ENCODE measurements at places on chromosomes 4 and X. TPM values are rescaled to one million over a fixed set of nuclear protein-coding genes. Genes with fewer than 3 reads are reported as not detected.

Gene PNMA5
- not detected for total RNA-seq

Gene SOWAHD
- total RNA-seq = not detected

Gene MAP9
- total RNA-seq = 9.2 TPM

Gene CXCL13
- total RNA-seq = not detected

Gene NSG1
- 2.9 TPM for total RNA-seq

Gene CSN1S1
- not detected for total RNA-seq

Gene HTN3
- not detected for total RNA-seq

Gene DRP2
- 1.6 TPM for total RNA-seq

Gene MGAT4D
- 0.13 TPM for total RNA-seq

Gene TXLNG
- 6.6 TPM for total RNA-seq

Gene TGIF2LX
- not detected for total RNA-seq

Gene TMEM271
- total RNA-seq = not detected

Gene HHIP
- 0.46 TPM for total RNA-seq

Gene RTL9
- not detected for total RNA-seq

GRCh38 chr4:86508436-86508835, 85.7 kb upstream of the PTPN13 start:
- no peak for DNase-seq

DNA sequence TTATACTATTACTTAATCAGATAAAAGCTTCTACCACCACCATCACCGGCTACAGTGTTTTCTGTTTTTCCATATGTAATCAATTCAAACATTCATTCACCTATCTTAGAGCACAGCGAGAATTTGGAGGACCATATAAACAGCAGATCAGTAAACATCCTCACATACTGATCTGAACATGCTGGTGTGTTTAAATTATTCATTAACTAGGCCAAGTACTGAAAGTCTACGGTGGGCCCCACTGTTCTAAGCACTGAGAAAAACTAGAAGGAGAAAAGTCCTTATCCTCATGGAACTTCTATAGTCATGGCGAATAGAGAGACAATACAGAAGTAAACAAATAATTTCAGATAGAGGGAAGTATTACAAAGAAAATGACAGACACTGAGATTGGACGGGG, 176.6 kb downstream of the NR3C2 start:
- no peak for DNase-seq

DNA sequence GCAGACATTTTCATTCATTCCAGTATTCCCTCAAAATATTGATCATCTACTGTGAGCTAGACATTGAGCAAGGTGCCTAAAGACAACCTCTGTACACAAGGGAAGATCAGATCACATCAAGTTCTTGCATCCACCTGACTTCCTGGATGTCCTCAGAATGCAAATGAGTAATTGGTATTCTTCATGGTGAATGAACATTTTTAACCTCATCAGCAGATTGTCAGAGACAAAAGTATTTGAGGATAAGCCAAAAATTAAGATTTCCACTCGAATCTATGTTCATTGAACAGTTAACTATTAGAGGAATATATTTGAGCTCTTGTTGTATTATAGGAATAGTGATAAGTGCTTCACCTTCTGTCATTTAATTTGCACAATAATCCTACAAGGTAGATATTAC, 1.3 kb downstream of the SMARCAD1 start:
- DNase-seq = no peak

GRCh38 chr4:29326816-29327215, 1393.4 kb upstream of the PCDH7 start:
- no peak for DNase-seq

- no peak for DNase-seq
These were observed 155.7 kb downstream of the PAPSS1 start for GRCh38 chr4:107564326-107564725.

DNA sequence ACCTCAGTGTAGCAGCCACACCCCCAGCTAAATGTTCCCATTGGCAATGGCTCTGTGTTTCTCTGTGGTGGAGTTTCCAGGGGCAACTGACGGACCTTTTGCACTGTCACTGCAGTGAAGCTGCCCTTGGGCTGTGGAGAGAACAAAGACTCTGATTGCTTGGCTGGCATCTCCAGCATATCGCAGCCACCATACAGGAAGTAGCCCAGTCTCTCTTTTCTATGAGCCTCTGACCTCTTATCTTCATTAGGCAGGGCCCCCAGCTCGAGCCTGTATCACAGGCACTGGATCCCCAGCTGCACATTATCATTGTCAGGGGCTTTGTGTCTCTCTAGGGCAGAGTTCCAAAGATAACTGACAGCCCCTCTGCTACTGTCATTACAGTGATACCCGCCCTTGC, 483.5 kb downstream of the ARAP2 start:
- no peak for DNase-seq

- no peak for DNase-seq
These were observed 2265.1 kb downstream of the PCDH7 start for GRCh38 chr4:32985256-32985655.

DNA sequence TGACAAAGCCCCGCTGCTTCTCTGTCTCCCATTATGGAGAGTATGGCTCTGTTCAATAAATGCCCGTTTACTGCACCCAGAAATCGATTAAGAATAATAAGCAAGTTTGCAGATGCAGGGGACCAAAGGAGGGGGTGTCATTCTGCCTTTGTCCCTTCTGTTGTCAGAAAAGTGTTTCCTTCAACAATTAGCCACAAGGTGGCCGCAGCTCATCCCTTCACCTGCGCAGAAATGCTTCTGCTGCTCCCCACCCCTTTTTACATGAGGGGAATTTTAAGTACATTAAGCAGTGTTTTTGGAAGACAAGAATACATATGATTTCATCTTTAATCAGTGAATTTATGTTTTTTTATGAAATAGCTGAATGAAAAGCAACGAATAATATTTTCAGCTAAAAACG, 175.6 kb upstream of the ARX start:
- no peak for DNase-seq

DNA sequence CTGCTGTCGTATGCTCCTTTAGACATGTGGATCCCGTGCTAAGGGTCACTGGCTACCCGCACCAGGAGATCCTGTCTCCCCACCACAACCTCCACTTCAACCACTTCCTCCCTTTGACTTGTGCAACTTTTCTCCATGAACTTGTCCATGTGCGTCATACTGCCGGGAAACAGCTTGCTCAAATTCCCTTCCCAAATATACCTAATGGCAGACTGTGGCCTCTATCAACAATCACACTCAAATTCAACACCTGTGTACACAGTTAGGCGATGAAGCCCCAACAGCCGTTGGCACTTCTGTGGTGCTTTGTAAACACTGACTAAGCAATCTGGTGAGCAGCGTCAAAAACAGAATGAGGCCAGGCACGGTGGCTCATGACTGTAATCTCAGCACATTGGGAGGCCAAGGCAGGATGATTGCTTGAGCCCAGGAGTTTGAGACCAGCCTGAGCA, 49.5 kb downstream of the CD99L2 start:
- DNase-seq = no peak

DNA sequence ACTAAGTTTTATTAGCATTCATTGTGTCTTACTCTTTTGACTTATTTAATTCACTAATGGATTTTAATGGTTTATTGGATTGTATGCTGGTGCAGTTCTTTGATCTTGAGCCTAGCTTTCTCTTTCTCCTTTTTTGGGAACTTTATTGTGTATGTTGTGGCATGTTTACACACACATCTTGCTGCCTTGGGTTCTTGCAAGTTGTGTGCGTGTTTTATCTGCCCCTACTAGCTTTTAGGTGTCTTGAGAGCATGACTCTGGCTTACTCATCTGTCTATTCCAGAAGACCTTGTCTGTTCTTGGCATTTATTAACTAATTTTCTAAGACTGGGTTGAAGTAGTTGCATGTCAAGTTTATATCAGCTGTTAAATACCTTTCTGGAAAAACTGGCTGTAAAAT, 2.7 kb downstream of the TMEM165 start:
- no peak for DNase-seq

DNA sequence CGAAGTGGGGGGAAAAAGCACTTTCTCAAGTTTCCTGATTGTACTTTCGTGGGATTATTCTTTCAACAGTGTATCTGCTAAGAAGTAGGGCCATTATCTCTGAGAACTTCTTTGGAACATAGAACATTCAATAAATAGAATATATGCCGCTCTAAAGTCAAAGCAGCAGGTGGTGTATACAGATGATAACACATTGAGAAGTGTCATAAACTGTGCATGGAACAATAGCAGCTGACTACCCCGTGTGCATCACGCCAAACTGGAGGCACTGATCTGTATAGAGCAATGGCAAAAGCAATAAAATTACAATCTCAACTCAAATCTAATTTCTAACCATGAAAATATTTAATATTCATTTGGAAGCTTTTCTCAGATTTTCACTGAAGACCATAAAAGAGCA, 175.3 kb downstream of the DCTD start:
- no peak for DNase-seq

DNA sequence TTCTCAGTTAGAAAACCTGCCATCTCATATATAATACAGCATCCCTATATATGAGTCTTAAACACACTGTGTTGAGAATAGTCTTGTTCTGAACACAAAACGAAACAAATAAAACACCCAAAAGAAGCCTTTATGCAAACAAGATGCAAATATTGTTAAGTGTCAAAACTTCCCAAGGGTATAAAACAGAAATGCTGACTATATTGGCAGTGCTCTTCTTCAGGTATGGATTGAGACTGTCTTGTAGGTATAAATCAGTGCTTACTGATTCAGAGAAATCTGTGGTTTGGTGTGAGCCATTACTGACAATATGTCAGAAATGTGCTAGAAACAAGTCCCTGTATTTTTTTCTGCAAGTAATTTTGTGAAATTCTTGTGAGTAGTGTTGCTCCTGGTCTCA, 82.8 kb upstream of the CTSO start:
- DNase-seq = no peak

- no peak for DNase-seq
These were observed 394.0 kb upstream of the IGFBP7 start for GRCh38 chr4:57504139-57504538.

- no peak for DNase-seq
These were observed 64.0 kb upstream of the PGM2 start for GRCh38 chr4:37762294-37762990.

GRCh38 chr4:6121276-6121850, 79.0 kb downstream of the JAKMIP1 start:
- DNase-seq = no peak

- DNase-seq = no peak
These were observed 52.9 kb upstream of the LIMCH1 start for GRCh38 chr4:41485041-41485440.

- peak; percentile 4 for DNase-seq
These were observed 36.1 kb upstream of the DOCK11 start for GRCh38 chrX:118459494-118459893.

- DNase-seq = no peak
These were observed 504.0 kb downstream of the MAGEE1 start for GRCh38 chrX:76931518-76931917.

GRCh38 chrX:78527263-78527662, 131.9 kb downstream of the RTL3 start:
- no peak for DNase-seq

- DNase-seq = no peak
These were observed 57.6 kb upstream of the PPP2R3B start for GRCh38 chrX:444305-444704.

- no peak for DNase-seq
These were observed 177.5 kb downstream of the DCLK2 start for GRCh38 chr4:150255610-150256224.

- DNase-seq = no peak
These were observed 150.7 kb downstream of the PDGFC start for GRCh38 chr4:156820931-156821330.

GRCh38 chrX:124506066-124506465, 159.7 kb downstream of the SH2D1A start:
- no peak for DNase-seq

- no peak for DNase-seq
These were observed 197.0 kb downstream of the CAMK2D start for GRCh38 chr4:113564493-113564892.

DNA sequence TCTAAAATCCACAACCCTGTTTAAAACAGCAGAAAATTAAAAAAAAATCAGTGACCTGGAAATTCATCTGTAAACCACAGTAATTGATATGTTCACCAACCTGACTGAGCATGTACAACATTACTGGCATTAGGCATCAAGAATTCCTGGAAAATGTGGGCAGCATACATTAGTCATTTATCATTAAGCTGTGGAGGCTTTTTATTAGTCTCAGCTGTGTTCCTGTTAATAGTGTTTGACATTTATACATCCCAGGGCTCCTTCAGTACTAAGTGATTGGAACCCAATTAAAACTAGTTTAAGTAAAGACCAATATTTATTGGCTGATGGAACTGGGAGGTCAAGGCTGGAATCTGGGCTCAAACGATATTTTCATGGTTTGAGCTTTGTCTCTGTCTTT, 227.3 kb upstream of the GIMD1 start:
- DNase-seq = no peak

DNA sequence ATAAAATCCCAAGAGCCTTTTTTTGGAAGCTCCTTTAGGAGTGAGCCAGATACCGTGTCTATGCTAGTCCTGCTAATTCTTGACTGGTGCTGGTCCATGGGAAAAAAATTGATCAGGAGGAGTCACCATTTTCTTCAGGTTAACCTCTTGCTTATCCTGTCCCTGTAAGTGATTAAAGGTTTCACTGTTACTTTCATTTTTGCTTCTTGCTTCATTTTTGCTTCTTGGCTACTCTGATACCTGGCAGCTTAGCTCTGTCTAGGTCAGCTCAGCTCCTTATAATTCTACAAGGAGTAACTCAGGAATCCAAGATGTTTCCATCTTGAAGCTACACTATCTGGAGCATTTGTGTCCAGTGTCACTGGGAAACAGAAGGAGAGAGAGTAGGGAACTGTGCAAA, 45.7 kb downstream of the AFM start:
- no peak for DNase-seq
